Activated CD4-positive, CD25-positive, alpha-beta regulatory T cell treated with anti-CD3 and anti-CD28 coated beads, Interleukin-2, amount 50 U/mL, for 24 hours (primary cell): ENCODE measurements at places on chromosomes 16 and 17.

DNA sequence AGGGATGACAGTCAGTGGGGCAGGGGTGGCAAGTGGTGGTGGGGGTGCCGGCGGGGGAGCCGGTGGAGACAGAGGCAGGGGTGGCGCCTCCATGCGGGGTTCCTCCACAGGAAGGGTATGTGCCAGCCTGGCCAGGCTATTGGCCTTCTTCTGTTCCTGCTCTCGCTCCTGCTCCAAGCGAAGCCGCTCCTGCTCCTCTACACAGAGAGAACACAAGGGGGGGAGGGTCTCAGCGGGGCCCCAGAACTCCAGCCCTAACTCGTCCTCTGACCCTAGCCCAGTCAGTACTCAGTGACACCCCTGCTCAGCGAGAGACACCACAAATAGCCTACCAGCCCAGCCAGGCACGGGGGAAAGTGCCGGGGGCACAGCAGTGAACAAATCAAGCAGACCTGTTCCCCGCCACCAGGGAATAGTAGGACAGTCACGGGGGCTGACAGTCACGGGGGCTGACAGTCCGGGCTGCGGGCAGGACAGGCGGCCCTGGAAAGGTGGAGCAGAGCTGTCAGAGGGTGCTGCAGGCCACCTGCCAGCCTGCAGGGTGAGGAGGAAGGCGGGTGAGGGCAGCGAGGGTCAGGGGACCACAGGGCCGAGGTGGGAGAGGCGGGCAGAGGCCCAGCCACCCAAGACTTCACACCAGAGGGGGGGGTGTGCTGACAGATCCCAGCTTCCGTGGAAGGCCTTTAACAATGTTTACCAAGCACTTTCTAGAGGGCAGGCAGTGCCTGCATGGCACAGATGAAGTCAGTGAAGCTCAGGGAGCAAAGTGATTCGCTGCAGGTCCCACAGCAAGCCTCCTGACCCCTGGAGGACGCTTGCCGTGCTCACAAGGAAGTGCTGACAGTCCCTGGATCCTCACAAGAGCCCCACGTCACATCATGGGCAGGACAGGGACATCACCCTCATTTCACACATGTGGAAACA lies 5.3 kb downstream of the MNT start:
- ATAC-seq: no peak

- ATAC-seq: no peak
Measured at GRCh38 chr16:35140293-35140986, 1681.0 kb downstream of the TP53TG3F start.

DNA sequence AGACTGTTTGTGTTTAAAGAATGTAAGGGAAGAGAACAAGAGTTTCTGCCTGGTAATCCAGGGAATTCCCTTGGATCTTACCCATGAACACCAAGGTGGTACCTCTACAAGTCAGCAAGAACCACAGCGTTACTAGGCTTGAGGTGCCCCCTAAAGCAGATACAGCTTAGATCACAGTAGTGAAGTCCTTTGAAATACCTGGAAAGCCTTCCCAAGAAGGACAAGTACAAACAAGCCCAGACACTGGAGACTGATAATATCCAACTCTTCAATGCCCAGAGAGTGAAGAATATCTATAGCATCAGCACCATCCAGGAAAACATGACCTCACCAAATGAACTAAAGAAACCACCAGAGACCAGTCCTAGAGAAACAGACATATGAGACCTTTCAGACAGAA lies 3.8 kb upstream of the APPBP2 start:
- ATAC-seq: no peak

DNA sequence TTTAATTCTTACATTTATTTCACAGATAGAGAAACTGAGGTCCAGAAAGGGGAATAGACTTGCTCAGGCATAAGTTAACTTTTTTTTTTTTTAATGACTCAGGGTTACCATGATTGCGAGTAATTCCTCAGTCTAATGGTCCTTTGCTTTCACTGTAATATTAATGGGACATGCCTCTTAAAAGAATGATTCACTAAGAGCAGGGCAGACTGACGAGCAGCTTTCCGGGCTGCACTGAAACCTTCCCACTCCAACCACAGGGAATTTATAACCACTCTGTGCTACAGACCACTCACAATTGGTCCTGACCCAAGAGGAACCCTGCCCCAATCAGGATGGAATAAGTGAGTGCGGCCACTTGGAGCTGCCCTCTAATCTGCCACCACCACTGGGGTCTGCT lies 5.7 kb downstream of the HOXB2 start:
- ATAC-seq: no peak

DNA sequence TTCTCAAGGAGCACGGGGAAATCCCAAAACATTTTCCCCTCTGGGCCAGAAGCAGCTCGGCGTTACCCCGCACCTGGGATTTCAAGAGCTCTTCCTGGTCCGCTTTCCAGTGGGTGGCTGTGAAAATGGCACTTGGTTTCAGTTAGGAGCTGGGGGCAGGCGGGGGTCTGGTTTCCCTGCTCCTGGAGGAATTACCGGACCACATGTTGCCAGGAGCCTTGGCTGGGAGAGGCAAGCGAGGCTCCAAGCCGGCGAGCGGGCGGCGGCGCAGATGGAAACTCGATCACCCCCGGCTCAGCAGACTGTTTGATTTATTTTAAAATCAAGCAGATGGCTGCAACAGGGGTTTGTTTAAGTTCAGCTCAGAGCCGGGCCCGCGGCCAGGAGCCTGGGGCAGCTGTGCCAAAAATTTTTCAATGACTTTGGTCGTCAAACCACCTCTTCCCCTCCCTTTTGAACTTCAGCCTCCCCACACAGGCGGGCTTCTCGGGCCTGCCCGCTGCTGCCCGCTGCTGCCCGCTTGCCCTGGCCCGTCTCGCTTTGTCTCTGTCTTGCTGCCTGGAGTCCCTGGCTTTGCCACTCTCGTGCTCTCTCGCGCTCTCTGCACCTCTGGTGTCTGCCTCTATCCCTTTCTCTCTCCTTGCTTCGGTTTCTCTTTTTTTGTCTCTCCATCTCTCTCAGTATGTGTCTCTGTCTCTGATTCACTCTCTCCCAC lies 108.0 kb upstream of the CIBAR2 start:
- ATAC-seq: no peak

- ATAC-seq: no peak
Measured at GRCh38 chr17:39270923-39271322, 45.2 kb upstream of the STAC2 start.

GRCh38 chr17:45247429-45248131 lies 14.3 kb downstream of the SPATA32 start:
- peak; percentile 91 for ATAC-seq

- no peak for ATAC-seq
Measured at GRCh38 chr17:44909681-44910144, 5.6 kb downstream of the GFAP start.

- peak; percentile 58 for ATAC-seq
Measured at GRCh38 chr16:84617041-84617790, 662 bp downstream of the COTL1 start.

- ATAC-seq: no peak
Measured at GRCh38 chr16:48810803-48811453, 200.9 kb upstream of the N4BP1 start.

DNA sequence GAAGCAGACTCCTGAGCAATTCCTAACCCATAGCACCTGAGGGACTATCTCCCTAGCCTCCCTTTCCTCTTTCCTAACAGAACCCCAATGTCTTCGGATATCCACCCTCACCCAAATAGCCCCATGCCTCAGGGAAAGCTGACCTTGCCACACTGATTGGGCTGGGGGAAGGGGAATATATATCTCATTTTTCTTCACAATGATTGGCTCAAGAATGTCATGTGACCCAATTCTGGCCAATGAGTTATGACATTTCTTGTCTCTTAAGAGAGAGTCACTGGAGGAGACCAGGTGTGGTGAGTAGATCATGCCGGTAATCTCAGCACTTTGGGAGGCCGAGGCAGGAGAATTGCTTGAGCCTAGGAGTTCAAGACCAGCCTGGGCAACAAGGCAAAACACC lies 71.9 kb upstream of the NLK start:
- no peak for ATAC-seq

DNA sequence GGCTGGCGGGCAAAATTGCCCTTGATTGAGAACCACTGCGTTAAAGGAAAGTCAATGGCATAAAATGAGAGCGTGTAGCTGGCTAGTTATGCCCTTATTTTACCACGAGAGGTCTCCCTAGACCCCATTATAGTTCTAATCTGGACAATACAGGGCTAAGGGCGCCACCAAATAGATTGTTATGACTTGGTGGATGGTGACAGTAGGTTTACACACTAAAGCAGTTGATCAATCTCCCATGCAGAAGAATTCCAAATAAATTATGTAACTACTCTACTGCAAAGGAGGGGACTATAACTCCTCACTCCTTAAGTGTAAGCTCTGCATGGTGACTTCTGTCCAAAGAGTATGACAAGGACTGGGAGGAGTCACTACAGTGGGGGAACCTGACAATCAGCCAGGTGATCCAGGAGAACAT lies 20.4 kb upstream of the YPEL2 start:
- peak; percentile 90 for ATAC-seq

- no peak for ATAC-seq
Measured at GRCh38 chr17:69732272-69732918, 317.9 kb downstream of the MAP2K6 start.

DNA sequence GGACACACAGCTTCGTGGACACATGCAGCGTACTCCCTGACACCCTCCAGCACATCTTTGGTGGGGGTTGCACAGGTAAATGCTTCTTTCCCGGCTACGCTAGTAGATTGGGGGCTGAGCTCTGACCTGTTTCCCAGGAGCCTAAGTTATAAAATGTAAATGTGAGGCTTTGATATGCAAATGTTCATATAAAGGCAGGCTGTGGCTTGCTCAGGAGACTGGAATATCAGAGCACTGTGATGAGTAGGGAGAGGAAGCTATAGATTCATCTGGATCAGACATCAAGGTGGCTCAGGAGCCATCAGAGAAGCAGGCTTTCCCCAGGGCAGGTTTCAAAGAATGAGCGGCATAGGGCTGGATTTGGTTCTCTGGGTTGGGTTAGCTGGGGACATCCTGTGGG lies 3.4 kb upstream of the ETV4 start:
- ATAC-seq: no peak

DNA sequence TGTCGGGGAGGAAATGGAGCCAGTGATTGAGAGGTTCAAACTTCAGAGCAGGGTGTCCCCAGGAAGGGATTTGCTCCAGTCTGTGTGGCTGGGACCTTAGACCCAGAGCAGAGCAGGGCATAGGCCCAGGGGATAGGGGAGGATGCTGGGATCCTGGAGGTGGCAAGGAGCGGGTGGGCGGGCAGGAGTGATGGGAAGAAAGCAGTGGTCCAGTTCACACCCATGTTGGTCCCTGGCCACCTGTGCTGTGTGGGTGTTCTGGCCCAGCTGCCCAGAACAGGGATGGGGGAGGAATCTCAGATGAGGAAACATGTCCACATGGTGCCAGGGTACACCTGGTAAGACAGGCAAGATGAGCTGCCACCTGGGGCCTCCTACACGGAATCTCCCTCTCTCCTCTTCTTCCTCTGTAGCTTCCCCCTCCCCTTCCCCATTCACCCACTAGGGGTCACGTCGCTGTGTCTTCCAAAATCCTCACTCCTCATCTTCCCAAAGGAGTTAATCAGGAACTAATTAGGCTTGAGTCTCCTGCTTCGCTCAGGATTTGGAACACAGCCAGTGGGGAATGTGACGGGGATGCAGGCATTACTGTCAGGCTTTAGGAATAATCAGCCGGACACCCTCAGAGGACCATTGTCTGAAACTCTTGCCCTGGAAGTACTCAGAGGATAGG lies 2.3 kb downstream of the BEAN1 start:
- ATAC-seq: no peak

GRCh38 chr16:88999457-89000206 lies 22.6 kb upstream of the CBFA2T3 start:
- ATAC-seq: peak; percentile 75

DNA sequence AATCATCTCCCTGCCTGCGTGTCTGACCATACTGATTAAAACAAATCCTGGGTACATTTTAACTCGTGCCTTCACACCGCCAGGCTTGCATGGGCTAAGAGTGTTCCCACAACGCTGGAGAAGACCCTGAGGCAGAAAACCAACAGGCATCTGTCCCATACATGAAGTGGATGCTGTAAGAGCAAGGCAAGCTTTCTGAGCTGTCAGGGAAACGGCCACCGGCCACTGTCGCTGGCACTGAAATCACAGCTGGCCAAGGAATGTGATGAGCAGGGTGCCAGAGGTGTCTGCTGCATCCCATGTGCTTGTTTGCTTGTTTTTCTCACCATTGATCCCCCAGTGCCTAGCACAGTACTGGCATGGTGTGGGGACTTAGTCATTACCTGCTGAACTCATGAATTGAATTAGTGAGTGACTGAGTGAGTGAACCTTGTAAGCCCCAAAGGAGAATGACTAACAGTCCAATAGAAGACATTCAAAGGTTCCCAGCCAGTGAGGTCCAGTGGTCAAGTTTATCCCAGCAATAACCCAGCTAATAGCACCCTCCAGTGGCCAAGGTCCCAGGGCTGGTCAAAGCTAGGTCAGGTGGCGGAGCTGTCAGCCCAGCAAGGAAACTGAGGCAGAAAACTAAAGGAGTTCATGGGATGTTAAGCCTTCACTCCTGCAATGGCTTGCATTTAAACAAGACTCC lies 92.7 kb upstream of the CDH5 start:
- no peak for ATAC-seq

- ATAC-seq: peak; percentile 87
Measured at GRCh38 chr16:85028685-85029407, 1.3 kb downstream of the KIAA0513 start.

DNA sequence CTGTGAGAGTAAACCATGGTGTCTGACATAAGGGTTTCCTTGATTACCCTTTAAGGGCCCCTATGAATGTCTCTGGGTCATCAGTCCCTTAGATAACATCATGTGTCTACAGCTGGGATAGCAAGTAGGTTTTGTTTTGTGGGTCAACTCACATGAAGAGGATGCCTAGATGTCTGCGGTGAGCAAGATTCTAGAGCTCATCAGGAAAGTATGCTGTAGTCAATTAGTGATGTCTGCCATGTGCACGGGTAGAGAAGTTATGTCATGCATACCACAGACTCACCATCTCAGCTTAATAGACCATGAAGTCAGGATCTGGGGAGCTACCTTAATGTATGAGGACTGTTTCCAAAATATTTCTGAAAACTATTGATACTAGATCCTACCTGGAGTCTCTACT lies 57.5 kb downstream of the CDH13 start:
- no peak for ATAC-seq

GRCh38 chr16:17585449-17586074 lies 114.8 kb upstream of the XYLT1 start:
- ATAC-seq: no peak

GRCh38 chr16:6499413-6499812 lies 833.2 kb upstream of the RBFOX1 start:
- no peak for ATAC-seq

DNA sequence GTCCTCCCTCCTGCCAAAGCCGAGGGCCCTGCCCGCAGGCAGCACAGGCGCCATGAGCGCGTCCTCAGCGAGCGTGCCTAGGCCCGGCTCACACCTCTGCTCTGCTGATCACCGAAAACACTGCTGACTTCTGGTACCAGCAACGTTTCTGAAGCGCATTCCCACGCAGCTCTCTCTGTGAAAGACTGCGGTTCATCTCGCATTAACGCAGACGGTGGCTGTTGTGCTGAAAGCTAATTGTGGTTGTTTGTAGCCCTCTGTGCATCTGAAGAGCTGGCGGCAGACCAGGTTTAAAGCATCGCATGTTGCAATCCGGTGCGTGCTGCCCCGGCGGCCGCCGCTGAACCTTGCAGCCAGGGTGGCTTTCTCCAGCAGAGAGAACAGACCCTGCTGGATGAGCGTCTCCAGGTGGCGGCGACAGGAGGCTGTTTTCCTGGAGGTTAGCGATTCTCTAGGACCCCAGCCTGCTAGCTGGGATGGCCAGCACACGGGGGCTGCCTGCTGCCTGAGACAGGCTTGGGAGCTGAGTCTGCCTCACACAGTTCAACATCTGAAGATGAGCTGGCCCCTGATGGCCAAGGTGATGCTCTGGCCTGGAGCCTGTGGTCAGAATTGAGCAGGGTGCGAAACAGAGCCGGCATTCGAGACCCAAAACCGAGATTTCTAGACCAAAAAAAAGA lies 49.8 kb upstream of the CHMP6 start:
- no peak for ATAC-seq

GRCh38 chr16:67652578-67653127 lies 7.4 kb downstream of the ACD start:
- ATAC-seq: no peak
